Activated CD8-positive, alpha-beta memory T cell treated with anti-CD3 and anti-CD28 coated beads for 48 hours (primary cell): ENCODE measurements at places on chromosomes 2 and 18.

DNA sequence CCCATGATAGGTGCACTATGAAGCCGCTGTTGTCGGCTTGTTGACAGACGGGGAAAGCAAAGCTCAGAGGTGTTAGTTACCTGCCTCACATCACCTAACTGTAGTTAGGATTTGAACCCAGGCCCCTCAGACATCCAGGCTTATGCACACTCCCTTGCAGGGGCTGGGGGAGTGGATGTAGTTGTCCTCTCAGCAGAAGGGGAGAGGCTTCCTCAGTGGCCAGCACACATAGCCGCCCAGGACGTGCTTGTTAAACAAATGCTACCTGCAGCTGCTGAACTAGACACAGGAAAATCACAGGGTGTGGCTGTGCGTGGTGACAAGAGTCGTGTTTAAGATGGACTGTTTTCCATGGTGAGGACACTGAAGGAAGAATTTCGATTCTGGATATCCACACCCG is 39.2 kb downstream of the GREB1 start:
- no peak for DNase-seq

- DNase-seq = no peak
These were observed 152.1 kb upstream of the CCDC150 start for GRCh38 chr2:196487417-196487816.

DNA sequence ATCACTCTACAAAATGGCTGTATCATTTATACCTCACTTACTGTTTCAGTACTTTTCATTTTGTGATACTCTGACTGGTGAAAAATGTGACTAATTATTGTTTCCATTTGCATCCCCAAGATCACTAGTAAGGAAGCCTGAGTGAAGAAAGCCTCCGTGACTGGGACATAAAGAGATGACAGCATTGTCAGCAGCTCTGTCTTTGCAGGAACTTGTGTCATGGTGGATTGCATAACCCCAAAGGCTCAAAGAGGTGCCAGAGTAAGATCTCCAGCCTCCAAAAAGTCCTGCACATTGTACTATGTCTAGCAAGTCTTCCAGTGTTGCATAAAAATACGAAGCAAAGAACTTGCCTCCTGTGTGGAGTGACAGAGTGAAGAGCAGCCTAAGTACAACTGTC is 187.5 kb upstream of the CRIM1 start:
- DNase-seq = no peak

- DNase-seq = peak; percentile 43
These were observed 64.9 kb upstream of the OTOS start for GRCh38 chr2:240205348-240205747.

- DNase-seq = no peak
These were observed 39.6 kb upstream of the TFCP2L1 start for GRCh38 chr2:121324601-121325000.
